Neural crest cell (in vitro differentiated cells): ENCODE measurements at places on chromosomes 12 and 14. TPM values are rescaled to one million over a fixed set of nuclear protein-coding genes. Genes with fewer than 3 reads are reported as not detected.

ENDOU gene
- total RNA-seq = not detected in 2 replicates

NPFF gene
- 0.73 TPM in 1 of 2 replicates, not detected in the other for total RNA-seq

DAAM1 gene
- total RNA-seq = 47.2 and 54.1 TPM in 2 replicates

NKX2-1 gene
- not detected in 2 replicates for total RNA-seq

PTCSC3 gene
- total RNA-seq = not detected in 2 replicates

TAS2R10 gene
- 1.1 and 1.2 TPM in 2 replicates for total RNA-seq

TAS2R30 gene
- 1.4 and 1.9 TPM in 2 replicates for total RNA-seq

TNFAIP2 gene
- 11.6 and 12.8 TPM in 2 replicates for total RNA-seq

KRT85 gene
- total RNA-seq = not detected in 2 replicates

ERC1 gene
- total RNA-seq = 37.9 and 38.9 TPM in 2 replicates

KRT82 gene
- not detected in 2 replicates for total RNA-seq

NGB gene
- not detected in 2 replicates for total RNA-seq

TEX52 gene
- total RNA-seq = 0.25 TPM in 1 of 2 replicates, not detected in the other

SLC6A15 gene
- 2.8 and 3.2 TPM in 2 replicates for total RNA-seq
